ENCODE measurements at places on chromosomes 1 and 21.
A peak's percentile ranks its signal among the peaks of the same experiment; 100 is the strongest.

DNA sequence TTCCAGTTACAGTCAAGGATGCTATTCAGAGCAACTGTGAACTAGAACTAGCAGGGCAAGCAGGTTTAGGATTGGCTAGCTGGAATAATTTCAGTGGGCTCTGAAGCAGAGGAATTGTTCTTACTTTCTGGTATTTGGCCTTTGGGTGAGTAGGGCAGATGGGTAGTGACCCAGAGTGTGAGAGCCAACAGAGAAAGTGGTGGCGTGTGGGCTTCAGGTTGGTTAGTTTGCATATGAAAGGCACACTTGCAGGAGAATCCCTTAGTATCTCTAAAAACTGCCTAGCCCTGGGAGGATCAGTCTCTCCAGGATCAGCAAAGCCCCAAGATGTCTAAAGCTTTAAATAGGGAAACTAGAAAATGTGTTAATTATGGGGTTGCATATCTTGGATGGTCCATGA, 67.6 kb upstream of the LRRC8B start:
- no peak for DNase-seq

DNA sequence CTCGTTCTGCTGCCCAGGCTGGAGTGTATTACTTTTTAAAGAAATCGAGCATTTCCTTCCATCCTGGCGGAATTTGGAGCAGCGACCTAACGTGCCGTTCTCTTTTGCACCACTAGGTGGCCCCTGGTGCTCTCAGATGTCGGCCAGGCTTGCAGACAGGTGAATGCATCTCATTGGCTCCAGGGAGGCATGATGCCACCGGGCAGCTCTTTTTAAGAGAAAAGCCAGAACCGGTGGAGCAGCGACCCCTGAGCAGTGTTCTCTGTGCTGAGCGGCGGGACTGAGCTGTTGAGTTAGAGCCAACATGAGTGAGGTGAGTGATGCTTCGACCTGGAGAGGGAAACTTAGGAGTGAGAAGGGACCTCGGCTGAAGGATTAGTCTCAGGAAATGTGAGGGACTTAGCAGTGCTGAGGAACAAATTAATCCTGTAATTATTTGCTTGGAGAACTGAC, at the start of gene PCP4:
Gene PCP4, plus strand, starts transcription at position 241 of the 453 bp plus-strand sequence. Its CDS starts 64 bp downstream, at position 305.
- DNase-seq, result peak; percentile 19

- no peak for DNase-seq
These were observed 18.7 kb upstream of the LRRC47 start for GRCh38 chr1:3814771-3815561.

- DNase-seq, result no peak
These were observed 55.4 kb upstream of the CCDC190 start for GRCh38 chr1:162916407-162916806.

DNA sequence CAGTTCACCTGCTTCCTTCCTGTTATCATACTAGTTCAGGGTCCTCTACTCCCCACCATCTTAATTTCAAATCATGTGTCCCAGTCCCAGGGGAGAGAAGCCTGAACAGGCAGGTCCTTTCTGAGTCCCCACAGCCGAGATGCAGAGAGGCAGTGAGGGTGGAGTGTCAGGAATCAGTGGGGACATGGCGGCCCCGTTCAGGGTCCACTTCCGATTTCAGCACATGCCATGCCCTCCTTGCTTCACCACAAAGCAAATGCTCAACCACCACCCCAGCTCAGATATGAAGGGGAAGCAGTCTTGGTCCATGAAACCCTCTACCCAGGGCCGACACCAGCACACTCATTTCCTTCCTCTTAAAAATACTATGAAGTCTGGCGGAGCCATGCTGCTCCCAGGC, 5.2 kb upstream of the SEMA4A start:
- DNase-seq, result no peak

DNA sequence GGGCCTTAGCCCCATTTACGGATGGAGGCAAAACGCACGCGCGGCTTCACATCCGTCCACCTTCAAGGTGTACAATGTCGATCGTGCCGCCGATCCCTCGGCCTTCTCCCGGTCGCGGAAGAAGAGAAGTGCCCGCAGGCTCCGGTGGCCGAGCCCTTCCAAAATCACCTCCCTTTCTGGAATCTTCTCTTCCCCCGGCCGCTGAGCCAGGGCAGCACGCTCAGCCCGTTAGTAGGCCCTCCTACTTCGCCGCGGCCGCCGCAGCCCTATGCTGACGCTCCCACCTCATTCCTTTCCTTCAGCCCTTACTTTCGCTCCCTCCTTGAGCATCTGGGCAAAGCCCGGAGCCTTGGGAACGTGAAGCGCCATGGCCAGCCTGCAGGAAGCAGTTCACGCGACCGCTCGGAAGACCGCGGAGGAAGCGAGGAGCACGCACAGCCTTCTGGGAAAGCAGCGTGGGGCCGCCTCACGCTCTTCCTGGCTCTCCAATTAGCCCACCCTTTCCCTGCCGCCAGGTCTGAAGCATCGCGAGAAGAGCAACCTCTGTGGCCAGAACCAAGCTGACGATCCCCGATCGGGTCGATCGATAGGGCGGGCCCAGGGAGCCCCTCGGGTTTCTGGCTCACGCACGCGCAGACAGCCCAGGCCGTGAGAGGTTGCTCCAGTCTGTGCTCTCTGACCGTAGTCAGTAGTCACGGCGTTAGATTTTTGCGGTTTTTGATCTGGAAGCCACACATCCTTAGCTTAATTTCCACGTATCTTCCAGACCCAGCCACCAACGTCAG, at the start of gene CCT8:
Gene CCT8, minus strand, starts transcription at position 427 of the 785 bp plus-strand sequence. Its CDS starts 58 bp downstream, at position 369.
- DNase-seq, result peak; percentile 99

DNA sequence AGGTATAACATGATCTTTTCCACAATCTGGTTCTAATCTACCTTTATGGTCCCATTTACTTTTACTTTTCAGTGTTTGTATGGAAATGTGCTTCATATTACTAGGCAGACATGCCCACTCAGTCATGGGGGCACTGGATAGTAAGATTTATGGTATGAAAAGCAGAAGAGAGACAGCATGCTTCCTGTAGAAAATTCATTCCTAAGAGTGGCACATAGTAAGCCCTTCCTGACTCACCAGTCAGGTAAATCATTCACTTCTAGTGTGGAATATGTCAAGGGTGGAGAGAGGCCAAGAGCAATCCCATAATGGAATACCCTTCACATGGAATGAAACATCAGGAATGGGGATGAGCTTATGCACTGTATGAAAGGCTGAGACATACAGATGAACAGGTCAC, 49.5 kb upstream of the BCL10 start:
- no peak for DNase-seq

DNA sequence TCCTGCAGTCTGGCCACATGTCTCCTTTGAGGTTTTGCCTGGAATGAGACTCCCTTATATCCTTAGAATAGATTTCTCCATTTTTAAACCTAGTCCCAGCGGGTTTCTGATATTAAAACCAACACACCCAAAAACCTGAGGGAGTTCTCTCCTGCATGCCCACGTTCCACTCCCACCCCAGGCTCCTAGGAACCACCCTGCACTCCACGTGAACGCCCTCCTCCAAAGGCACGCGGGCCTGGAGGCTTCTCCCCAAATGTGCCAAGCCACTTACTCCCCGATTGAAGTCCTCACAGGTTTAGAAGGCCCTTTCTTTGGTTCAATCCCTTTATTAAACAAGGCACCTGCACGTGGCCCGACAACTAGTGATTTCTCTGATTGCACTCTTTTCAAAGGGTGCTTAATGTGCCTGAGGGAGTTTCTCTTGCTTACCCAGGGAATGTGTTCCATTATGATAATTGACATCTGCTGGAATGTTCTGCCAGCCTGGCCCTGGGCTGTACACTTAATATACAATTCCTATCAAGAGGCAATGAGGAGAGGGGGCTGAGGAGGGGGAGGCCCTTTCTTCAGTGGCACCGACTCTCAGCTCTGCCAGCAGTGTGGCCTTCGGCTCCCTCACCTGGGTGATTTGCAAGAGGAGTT, 104.3 kb upstream of the ADAR start:
- DNase-seq, result no peak

GRCh38 chr1:221961532-221962292, 219.8 kb upstream of the DUSP10 start:
- DNase-seq, result peak; percentile 12

DNA sequence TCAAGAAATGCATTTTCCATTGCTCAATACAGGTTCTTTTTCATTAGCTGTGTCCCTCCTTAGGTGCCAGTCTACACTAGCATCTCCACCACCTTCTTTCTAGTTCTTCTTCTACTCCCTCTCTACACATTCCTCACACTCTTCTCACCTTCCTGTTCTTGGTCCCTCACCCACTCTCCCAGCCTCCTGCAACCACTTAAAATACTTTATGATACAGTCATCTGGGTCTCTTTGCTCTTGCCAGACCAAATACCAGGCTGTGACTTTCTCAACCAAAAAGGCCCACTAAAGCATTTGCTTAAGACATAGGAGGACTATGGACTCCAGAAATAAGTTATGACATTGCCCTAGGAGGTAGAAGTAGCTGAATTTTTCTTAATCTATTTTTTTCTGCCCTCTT, 35.1 kb downstream of the PIGM start:
- DNase-seq, result no peak

GRCh38 chr1:3902111-3902511, 2.0 kb upstream of the C1orf174 start:
- no peak for DNase-seq

DNA sequence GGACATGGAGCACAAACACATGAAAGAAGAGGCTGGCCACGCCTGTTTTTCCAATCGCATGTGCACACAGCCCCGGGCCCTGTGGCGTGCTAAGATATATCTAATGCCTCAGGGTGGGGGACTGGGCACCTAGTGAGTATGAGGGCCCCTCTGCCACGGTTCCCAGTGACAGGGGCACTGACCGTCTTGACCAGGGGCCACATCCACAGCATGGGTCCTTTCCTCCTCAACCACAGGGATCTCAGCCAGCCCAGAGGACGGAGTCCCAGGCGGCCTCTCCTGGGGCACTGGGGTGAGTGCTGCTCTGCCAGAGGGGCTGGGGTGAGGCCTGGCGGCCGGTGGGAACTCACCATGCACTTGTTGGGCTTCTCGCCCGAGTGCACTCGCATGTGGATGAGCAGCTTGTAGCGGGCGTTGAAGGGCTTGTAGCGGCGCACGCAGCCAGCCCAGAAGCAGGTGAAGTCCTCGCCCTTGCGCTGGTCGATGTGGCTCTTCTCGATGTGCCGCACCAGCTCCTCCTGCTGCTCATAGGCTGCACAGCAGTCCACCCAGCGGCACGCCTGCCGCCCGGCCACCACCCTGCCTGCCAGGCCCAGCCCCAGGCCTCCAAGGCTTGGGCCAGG, 134.7 kb downstream of the DMRTB1 start:
- DNase-seq, result no peak

DNA sequence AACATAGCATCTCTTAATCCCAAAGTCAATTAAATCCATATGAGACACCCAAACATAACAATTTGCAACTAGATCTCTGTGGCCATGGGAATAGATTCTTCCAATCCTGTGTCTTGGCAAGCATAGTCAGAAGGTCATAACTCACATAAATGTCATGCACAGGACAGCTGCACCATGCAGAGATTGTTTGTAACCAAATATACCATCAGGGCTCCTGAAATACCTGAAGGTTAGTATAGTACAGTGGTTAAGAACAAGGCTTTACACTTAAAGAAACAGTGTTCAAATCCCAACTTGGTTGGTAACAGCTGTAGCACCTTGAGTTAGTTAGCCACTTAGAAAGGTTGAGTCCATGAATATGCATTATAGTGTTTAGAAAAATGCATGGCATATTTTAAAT, 82.6 kb upstream of the CCDC190 start:
- no peak for DNase-seq

DNA sequence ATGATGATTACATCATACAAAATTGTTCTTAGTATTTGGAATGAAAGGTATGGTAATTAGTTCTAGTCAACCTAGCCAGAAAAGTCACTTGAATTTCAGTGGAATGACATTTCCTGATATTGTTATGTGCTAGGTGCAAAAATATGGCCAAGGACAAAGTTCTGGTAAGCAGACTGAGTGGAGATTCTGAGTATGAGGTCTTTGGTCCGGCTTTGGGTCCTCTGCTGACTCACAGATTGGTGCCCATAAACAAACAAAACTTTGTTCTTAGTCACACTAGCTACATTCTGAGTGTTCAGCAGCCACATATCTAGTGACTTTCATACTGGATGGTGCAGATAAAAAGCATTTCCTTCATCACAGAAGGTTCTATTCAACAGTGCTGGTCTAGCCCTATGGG, 206.1 kb downstream of the ZNF648 start:
- DNase-seq, result no peak

- peak; percentile 64 for DNase-seq
These were observed 32.1 kb downstream of the EYA3 start for GRCh38 chr1:28056129-28056925.
